ENCODE measurements at places on chromosomes 16 and 17.

GRCh38 chr16:72637306-72637705 is 410.6 kb downstream of the ZFHX3 start:
- no peak for DNase-seq

- DNase-seq: no peak
Measured at GRCh38 chr17:73549841-73550430, 94.3 kb downstream of the SDK2 start.

GRCh38 chr16:80023865-80024264 is 423.3 kb upstream of the MAF start:
- no peak for DNase-seq

DNA sequence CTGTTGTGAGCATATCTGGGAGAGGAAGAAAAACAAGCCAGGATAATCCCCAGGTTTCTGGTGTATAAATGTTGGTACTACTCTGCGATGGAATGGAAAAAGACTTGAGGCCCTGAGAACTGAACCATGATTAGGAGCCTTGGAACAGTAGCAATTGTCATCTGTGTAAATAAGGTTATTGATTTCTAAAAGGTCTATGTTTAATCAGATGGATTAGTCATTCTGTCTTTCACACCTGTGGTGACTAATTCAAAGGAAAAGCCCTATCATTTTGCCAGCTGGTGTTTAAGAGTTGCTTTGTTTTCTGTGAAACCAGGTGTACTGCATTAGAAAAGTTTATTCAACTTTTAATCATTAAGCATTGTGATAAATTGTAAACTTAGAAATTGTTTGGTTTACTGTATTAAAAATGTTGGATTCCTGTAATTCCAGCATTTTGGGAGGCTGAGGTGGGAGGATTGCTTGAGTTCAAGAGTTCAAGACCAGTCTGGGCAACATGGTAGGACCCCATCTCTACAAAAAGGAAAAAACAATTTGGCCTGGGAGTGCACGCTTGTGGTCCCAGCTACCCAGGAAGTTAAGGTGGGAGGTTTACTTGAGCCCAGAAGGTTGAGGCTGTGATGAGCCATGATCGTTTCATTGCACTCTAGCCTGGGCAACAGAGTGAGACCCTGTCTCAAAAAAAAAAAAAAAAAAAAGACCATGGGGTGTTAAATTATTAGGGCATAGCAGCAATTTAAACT is 29.0 kb upstream of the KPNB1 start:
- no peak for DNase-seq

- no peak for DNase-seq
Measured at GRCh38 chr16:85912211-85912974, 13.4 kb downstream of the IRF8 start.

GRCh38 chr16:66426112-66427035 is 721 bp upstream of the BEAN1 start:
- DNase-seq: no peak

DNA sequence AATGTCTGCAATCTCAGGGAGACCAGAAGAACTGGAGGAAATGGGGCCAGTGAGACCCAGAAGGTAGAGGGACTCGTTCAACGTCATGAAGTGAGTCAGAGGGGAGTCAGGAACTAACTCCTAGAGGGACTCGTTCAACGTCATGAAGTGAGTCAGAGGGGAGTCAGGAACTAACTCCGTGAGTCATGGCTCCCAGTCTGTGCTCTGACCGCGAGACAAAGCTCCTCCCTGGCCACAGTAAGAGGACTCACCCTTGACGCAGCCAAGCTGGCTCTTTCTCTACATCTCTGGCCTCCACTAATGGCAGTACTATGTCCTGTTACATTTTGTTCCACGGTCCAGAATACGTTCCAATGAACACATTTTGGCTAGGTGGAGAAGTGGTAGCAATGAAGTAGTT is 902.5 kb downstream of the KCNJ2 start:
- no peak for DNase-seq

- no peak for DNase-seq
Measured at GRCh38 chr17:45994987-45995386, 4.1 kb upstream of the STH start.

DNA sequence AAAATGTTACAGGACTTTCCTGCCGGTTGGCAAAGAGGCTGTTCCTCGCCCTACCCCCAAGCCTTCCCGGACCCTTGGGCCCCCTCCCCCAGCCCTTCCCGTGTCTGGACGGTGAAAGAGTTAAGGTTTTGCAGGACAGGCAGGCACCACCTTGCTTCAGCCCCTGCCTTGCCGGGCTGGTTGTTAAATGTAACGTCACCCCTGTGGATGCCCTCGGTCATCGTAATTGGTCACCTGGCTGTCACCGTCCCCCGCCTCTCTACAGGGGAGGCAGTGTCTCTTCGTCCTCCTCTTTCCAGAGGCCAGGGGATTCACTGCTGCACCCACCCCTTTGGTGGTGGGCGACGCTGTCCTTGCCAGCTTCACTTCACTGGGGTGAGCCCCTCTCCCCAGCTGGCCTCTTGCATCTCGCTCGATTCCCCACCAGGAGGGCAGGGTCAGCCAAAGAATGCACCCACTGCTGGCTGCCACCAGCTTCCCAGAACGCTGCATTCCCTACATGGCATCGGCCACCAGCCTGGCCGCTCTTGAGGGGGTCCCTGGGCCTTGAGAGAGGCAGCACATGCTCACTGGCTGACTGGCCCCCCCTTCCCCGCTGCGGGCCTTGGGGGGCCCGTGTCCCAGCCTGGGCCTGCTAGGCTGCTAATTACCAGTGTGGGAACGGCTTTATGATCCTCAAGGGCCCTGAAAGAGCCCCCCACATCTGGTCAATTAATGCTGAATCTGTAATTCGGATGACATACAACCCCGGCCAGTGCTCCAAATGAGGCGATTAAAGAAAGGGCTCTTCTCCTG is 25.2 kb upstream of the GSE1 start:
- no peak for DNase-seq

- no peak for DNase-seq
Measured at GRCh38 chr17:8572764-8573163, 57.8 kb downstream of the MYH10 start.

- no peak for DNase-seq
Measured at GRCh38 chr17:17239832-17240231, 2.9 kb upstream of the FLCN start.

GRCh38 chr16:30143347-30143702 is 20.3 kb upstream of the MAPK3 start:
- DNase-seq: no peak

- peak; percentile 53 for DNase-seq
Measured at GRCh38 chr17:50931144-50931908, 65.2 kb upstream of the TOB1 start.
